ENCODE measurements at places on chromosomes 12 and 14. TPM values are rescaled to one million over a fixed set of nuclear protein-coding genes. Genes with fewer than 3 reads are reported as not detected.

AKAP3 gene
- 2.3 TPM for total RNA-seq

LGR5 gene
- not detected for total RNA-seq

MGP gene
- total RNA-seq, result not detected

POU6F1 gene
- total RNA-seq, result 5.8 TPM

FOXA1 gene
- total RNA-seq, result not detected

JPH4 gene
- 0.10 TPM for total RNA-seq
